ENCODE measurements at places on chromosomes 16 and 17.

DNA sequence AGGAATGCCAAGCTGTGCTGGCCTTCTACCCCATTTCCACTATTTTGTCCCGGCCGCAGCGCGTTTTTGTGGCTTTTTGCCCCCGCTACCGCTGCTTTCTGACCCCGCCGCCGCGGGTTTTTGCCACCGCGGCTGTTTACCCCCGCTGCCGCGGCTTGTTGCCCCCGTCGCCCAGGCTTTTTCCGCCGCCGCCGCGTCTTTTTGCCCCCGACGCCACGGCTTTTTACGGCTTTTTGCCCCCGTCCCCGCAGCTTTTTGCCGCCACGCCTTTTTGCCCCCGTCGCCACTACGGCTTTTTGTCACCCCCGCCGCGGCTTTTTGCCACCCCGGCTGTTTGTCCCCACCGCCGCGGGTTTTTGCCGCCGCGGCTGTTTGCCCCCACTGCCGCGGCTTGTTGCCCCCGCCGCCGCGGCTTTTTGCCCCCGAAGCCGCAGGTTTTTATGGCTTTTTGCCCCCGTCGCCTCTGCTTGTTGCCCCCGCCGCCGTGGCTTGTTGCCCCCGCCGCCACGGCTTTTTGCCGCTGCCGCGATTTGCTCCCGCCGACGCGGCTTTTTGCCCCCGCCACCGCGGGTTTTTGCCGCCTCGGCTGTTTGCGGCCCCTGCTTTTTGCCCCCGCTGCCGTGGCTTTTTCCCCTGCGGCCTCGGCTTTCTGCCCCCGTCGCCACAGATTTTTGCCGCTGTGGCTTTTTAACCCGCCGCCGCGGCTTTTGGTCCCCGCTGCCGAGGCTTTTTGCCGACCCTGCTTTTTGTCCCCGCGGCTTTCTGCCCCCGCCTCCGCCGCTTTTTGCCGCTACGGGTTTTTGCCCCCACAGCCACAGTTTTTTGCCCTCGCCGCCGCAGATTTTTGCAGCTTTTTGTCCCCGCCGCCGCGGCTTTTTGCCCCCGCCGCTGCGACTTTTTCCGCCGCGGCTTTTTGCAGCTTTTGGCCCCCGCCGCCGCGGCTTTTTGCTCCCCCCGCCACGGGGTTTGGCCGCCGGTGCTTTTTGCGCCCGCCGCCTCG is 520.4 kb upstream of the WSB1 start:
- no peak for DNase-seq

GRCh38 chr17:73304971-73305812 is 6.6 kb downstream of the CDC42EP4 start:
- DNase-seq: no peak

DNA sequence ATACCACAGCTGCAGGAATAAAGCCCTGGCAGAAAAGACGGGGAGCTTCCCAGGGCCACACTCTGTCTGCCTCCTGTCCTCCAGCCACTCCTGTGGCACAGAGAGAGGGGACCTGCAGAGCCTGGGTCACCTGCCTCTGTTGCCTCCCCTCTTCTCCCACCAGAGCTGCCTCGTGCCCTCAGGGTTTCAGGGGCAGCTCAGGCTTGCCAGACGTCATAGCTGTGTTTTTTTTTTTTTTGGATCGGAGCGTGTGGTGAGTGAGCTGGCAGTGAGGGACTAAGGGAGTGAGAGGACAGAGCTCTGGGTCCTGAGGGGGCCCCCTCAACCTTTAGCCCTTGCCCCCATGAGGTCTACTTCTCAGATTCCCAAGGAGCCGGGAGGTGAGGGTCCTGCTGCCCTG is 2.1 kb downstream of the PIK3R6 start:
- no peak for DNase-seq

GRCh38 chr16:18938986-18939385 is 12.8 kb upstream of the SMG1 start:
- no peak for DNase-seq

- no peak for DNase-seq
Measured at GRCh38 chr17:14355556-14355955, 54.7 kb downstream of the HS3ST3B1 start.

- DNase-seq: no peak
Measured at GRCh38 chr16:47612711-47613110, 151.6 kb downstream of the PHKB start.

DNA sequence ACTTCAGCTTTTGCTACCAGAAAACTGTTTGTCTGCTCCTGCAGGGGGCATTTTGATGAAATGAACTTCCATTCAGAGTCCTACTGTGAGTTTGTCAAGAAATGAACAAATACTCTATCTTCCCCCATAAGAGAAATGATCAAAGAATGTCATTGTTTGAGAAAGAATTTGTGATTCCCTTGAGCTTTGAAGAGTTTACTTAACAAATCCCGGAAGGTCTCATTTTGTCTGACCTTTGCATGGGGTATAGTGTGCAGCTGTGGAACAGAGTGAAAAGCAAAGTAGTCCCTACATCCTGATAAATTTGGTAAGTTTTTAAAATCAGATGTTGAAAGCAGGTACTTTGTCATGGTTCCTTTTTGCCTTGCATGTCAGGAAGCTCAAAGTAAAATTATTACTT is 178.0 kb downstream of the ABCC12 start:
- no peak for DNase-seq

DNA sequence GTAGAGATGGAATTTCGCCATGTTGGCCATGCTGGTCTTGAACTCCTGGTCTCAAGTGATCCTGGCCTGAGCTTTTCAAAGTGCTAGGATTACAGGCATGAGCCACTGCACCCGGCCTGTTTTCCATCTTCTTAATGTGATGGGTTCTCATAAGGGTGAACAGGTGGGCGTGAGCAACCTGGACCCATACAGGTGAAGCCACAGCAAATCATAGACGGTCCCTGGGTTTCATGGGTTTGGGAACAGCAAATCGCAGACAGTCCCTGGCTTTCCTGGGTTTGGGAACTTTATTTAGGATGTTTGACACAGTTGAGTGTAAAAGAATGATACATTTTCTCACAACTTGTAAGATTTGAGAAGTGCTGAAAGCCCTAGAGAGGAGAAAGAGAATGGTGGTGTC is 12.9 kb upstream of the MEIOB start:
- DNase-seq: no peak

- no peak for DNase-seq
Measured at GRCh38 chr17:78185981-78186691, 716 bp downstream of the TK1 start.

- DNase-seq: no peak
Measured at GRCh38 chr17:76277300-76278267, 12.4 kb downstream of the UBALD2 start.

GRCh38 chr16:12944300-12944699 is 42.9 kb downstream of the SHISA9 start:
- DNase-seq: no peak

DNA sequence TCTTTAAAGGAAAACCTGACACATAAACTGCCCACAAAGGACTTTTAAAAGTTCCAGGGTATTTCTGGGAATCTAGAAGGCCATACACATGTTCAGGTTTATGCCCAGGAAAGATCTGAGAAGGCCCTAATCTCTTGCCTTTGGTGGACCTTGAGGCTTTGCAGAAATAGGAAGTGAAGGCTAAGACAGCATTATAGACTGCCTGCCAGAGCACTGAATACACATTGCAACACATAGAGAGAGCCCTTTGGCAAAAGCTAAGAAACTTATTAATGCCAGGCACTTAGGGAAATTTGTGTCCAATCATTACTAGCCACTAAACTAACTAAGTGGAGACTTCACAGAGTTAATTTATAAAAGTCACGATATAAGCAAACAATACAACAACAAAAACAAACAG is 70.4 kb downstream of the MMD start:
- no peak for DNase-seq

- no peak for DNase-seq
Measured at GRCh38 chr17:18002171-18002570, 29.5 kb downstream of the DRC3 start.

GRCh38 chr17:79657036-79657435 is 46.2 kb upstream of the RBFOX3 start:
- DNase-seq: no peak

GRCh38 chr16:10965440-10966061 is 21.2 kb downstream of the CLEC16A start:
- no peak for DNase-seq

DNA sequence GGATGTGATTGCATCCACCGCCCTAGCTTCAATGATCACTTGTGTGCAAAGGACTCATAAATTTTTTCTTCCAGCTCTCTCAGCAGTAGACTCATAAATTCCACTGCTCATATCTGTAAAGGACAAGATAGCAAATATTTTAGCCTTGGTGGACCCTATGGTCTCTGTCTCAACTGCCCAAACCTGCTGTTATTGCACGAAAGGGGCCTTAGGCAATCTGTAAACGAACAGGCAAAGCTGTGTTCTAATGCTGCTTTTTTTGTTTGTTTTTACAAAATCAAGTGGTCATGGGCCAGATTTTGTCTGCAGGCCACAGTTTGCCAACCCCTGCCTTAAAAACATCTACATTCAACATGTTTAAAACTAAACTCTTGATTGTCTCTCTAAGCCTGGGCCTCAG is 34.1 kb downstream of the FAM20A start:
- no peak for DNase-seq

GRCh38 chr17:78182504-78182903 is 4.3 kb downstream of the TK1 start:
- DNase-seq: no peak

DNA sequence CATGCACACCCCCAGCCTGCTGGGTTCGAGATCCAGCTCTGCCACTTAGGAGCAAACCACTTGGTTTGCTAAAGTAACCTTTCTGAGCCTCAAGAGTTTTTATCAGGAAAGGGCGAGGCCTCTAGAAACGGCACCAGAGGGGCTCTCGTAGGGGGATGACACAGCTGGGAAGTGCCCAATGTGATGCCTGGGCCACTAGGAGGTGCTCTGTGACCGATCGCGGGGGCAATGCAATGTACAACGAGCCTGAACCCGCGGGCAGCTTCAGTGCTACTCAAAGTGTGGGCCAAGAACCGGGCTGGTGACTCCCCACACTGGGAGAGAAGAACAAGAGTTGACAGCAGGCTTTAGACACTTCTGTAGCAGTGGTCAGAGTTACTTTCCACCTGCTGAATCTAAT is 9.4 kb downstream of the C16orf89 start:
- DNase-seq: no peak

- peak; percentile 77 for DNase-seq
Measured at GRCh38 chr17:17694169-17695081, 13.2 kb downstream of the RAI1 start.

GRCh38 chr17:31499771-31500554 is 108.5 kb downstream of the RAB11FIP4 start:
- DNase-seq: no peak

DNA sequence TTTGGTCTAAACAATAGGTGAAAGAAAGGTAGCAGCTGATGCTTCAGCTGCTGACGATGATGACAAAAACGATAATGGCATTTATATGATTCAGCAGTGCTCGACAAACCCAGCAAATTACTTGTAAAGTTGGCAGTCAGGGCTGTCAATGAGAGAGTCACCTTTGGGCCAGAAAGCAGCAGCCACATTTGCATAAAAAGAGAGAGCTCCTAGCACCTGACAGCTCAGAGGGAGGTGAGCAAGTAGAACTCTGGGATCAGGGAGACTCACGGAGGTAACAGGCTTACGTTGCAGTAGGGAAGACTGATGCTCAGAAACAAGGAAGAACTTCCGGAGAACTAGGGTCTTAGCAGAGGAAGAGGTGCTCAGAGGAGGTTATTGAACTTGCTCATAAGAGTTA is 291.9 kb upstream of the ZFHX3 start:
- no peak for DNase-seq

- DNase-seq: no peak
Measured at GRCh38 chr16:76583945-76584344, 306.7 kb downstream of the CNTNAP4 start.

- DNase-seq: no peak
Measured at GRCh38 chr17:73007407-73007806, 85.1 kb downstream of the SLC39A11 start.

GRCh38 chr16:50736448-50736847 is 5.4 kb upstream of the CYLD start:
- DNase-seq: no peak

- DNase-seq: no peak
Measured at GRCh38 chr16:2432286-2432685, 3.0 kb downstream of the CCNF start.

GRCh38 chr17:78921437-78921971 is 3.7 kb downstream of the TIMP2 start:
- DNase-seq: no peak

GRCh38 chr16:89274561-89275283 is 57.2 kb downstream of the ZNF778 start:
- no peak for DNase-seq

GRCh38 chr17:34584805-34585416 is 5.5 kb downstream of the TMEM132E start:
- peak; percentile 50 for DNase-seq

DNA sequence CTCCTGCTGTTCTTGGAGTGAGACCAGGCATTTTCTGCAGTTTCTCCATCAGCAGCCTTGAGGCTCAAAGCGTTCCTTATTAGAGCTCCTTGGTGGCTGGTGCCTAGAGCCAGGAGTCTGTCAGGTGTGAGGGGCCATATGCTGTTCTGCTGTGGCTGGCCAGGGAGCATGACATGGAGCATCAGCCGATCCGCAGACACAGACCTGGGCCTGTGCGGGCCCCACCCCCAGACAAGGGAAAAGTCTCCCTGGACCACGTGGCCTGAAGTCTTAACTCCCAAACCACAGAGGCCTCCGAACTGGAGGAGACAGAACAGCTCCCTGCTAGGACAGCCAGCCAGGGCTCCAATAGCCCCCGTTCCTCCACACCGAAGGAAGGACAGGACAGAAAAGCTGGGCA is 162.7 kb upstream of the CIBAR2 start:
- DNase-seq: no peak

DNA sequence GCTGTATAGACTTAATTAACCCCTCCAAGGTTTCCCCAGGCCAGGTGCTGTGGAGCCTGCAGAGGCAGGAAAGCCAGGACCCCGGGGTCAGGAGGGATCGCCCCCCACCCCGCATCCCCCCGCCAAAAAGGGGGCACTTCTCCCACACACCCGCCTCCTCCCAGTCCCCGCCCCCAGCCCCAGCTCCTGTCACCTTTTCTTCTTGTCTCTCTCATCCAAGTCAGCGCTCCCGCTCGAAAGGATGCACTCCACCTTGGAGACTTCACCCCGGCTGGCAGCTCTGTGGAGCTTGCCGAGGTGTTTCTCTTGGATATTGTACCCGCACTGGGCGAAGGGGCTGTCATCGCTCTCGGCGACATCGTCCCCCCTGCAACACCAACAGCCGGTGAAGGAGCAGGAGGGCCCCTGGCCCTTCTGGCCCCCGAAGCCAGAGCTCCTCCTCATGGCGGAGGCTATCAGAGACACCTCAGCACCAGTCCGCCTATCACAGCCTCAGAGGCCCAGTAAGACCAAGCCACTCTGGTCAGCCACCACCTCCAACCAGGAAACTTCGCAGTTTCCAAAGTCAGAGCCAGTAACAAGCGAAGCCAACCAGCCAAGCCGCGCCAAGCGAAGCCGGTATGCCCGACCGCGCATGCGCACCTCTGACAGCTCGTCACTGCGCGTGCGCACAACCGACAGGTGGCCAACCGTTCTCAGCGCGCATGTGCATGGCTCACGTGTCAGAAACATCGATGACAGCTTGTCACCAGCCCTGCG is 52.5 kb downstream of the SHCBP1 start:
- DNase-seq: no peak

DNA sequence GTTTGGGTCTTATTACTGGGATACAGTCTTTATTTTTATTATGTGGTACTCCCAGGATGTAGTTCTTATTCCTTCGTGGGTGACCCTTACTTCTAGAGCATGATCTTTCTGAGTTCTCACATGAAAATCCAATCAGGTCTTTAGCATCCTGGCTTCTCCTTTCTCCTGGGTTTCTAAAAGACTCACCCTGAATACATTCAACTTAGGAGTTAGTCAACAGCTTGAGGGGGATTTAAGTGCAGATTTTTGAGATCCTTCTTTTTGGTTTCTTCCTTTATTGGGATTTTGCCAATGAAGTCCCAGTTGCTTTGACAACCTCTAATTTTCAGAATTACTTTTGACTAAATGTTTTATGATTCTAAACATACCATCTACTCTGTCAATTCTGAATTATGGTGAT is 68.2 kb downstream of the SIAH1 start:
- DNase-seq: no peak
